ENCODE measurements at places on chromosomes 1 and 21. TPM values are rescaled to one million over a fixed set of nuclear protein-coding genes. Genes with fewer than 3 reads are reported as not detected.

The TTLL7 gene
- total RNA-seq: 6.8 TPM

The LEMD1 gene
- total RNA-seq: 4.0 TPM

The RCSD1 gene
- total RNA-seq: not detected

The ACTL8 gene
- total RNA-seq: not detected

The PRCC gene
- total RNA-seq: 103 TPM

The AQP10 gene
- not detected for total RNA-seq

The ECM1 gene
- total RNA-seq: 3.7 TPM

The IGFN1 gene
- total RNA-seq: 0.63 TPM

The DEPDC1 gene
- total RNA-seq: 21.6 TPM

The CAPN8 gene
- total RNA-seq: 5.9 TPM

The ANXA9 gene
- total RNA-seq: 0.18 TPM

The MROH9 gene
- not detected for total RNA-seq

The KCNAB2 gene
- total RNA-seq: 26.4 TPM

DNA sequence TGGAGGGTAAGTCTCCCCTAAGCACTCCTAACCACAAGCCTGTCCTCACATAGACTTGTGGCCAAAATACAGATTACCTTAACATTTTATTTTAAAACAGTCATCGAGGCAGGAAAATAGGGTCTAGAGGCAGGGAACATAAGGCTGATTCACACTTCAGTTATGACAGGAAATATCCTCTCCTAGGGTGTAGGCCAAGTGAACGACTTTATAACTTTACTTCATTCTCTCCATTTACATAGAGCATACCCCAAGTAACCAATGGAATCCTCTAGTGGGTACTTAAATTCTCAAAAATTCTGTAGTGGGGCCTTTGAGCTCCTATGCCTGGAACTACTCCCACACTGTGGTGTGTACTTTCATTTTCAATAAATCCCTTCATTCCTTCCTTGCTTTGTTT lies 113.0 kb downstream of the WDR3 start:
- DNase-seq: no peak

DNA sequence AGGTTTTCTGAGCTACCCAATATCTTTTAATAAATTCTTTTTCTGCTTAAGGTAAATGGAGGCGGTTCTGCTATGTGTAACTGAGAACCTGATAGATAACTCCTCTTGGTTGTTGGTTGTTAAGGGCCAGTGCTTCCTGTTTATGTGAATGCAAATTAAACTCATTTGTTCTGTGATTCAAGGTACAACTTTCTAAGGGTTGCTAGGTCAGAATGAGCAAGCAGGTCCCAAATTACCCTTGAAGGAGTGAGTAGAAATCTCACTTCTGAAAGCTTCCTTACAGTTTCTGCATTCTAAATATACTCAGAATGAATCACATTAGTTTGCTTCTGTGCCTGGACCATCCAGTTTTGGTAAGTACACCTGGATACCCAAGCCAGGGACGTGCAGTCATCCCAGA lies 15.5 kb upstream of the FAM78B start:
- DNase-seq: no peak

DNA sequence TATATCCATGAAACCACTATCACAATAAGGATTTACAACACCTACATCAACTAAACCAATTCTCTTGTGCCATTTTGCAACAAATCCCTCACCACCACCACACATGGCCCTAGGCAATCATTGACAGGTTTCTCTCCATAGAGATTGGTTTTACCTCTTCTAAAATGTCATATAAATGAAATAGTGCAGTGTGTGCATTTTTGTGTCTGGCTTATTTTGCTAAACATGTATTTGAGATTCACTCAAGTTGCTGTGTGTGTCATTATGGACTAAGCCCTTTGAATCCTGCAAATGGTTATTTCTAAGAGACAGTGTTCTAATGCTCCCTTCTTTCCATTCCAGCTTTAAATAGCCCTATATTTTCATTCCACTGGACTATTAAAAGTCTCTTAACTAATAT lies 179.7 kb upstream of the LRRC7 start:
- no peak for DNase-seq

GRCh38 chr1:57341721-57342120 lies 82.1 kb downstream of the DAB1 start:
- no peak for DNase-seq

DNA sequence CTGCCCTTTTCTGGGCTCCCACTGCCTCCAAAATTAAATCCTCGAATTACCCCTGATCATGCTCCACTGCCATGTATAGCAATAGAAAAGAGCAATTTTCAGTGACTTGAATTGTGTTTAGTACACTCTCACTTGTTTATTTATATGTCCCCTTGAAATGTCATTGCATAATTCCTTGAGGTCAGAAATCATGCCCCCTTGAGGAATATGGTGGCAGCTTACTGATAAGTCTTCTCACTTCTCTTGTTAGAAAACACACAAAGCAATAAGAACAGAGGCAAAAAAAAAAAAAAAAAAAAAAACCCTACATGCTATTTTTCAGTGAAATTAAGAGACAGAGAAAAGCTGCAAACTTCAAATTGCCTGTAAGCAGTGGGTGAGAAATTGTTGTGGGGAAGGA lies 37.5 kb downstream of the GPR88 start:
- DNase-seq: no peak

DNA sequence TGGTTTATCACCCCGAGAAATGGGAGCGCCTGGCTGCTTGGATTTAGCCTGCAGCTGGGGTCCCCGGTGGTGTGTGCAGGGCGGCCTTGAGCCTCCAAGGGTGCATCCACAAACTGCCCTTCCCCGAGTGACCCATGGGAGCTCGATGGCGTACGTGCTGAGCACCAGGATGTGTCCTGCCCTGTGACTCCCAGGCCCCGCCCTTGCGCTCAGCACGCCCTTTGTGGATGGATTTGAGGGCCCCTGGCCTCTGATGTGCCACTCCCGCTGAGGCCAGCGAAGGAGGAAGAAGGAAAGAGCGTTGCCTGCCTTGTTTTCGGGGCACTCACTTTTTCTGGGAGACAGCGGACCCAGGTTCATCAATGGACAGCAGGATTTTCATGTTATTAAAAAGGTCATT lies 1.7 kb upstream of the TFF3 start:
- DNase-seq: no peak

GRCh38 chr1:155650231-155650757 lies 38.3 kb downstream of the YY1AP1 start:
- no peak for DNase-seq

GRCh38 chr1:159342761-159343425 lies 40.8 kb downstream of the FCER1A start:
- DNase-seq: no peak

DNA sequence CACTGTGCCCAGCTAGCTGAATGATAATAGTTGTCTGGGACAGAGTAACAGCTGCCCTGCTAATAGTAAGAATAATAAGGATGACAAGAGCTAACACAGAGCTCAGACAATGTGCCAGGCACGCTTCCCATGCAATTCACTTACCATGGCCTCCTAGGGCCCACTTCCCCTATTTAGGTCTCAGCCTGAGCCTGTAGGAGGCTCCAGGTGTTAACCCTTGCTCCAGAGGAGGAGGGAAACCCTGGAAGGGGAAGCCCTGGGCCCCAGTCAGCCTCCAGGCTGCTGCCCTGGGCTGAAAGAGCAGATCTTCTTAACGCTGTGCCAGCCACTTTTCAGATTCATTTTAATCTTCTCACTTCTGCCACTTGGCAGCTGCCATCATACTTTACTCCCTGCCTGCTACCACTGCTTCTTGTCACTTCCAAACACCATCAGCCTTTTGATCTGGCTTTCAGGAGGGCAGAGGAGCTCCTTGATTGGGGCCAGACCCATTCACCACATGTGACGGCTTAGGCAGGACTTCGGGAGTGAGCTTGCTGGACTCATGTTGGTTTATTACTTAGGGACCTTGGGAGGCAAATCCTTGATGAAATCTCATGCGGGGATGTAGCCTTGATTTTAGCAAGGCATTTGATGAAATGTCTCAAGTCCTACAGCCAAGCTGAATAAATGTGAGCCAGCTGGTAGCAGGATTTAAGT lies 66.7 kb upstream of the PARP1 start:
- no peak for DNase-seq

DNA sequence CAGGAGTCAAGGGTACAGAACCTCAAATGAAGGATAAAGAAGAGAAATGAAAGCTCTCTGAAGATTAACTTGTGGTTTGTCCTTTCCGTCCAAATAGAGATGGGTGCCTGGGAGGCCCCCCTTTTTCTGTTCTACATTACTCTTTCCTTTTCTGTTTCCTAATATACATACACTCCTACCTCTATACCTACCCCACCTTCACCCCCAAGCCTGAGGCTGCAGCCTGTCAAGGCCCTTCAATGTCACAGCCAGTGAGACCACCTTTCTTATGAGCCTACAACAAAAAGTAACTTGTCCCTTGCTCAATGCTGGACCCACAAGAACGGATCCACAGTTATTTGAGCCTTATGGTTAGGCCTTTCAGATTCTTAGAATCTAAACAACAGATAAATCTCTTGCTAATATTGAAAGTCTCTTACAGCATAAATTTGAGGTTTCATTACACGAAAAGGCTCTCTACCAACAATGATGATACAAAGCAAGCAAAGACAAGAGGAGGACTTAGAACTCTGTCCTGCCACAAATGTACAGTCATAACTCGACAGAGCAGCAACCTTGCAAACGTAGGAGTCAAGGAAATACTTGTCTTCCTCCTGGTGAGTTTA lies 4.1 kb upstream of the TRAF3IP3 start:
- no peak for DNase-seq

- no peak for DNase-seq
These were observed 5.7 kb downstream of the TOR1AIP2 start for GRCh38 chr1:179871940-179872339.

- DNase-seq: no peak
These were observed 140.1 kb downstream of the C1orf94 start for GRCh38 chr1:34316773-34317172.

GRCh38 chr1:21069549-21069948 lies 107.1 kb downstream of the EIF4G3 start:
- no peak for DNase-seq

DNA sequence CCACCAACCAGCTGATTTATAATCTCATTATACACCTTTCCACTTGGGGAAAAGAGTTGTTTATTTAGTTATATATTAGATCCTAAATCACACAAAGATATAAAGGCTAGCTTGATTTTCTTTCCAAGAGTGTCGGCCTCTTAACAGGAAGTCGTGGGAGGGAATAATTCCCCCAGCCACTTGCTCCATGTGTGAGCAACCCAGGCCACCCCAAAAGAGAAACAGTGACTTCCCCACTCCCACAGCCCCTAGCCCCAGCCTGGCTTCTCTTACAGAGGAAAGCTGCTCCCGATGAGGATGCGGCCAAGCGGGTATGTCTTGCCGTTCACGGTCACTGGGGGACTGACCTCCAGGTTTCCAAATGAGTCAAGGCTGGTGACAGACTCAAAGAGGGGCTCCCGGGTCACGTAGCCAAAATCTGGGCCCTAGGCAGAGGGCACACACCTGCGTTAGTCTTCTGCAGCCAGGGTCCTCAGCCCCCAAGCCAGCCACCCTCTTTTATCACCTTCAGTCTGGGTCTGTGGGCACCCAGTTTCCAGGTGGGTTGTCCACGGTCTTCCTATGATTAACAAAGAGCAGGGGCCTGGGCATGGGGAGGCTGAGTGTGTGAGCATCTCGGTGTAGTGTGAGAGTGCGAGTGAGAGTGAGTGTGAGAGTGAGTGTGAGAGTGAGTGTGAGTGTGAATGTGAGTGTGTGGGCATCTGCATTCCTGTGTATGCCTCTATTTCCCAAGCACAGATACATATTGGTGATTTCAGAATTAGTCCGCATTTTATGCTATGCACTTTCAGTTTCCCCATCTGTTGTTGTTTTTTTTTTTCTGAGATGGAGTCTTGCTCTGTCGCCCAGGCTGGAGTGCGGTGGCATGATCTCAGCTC lies 25.4 kb upstream of the SDHB start:
- no peak for DNase-seq

GRCh38 chr1:231213831-231214573 lies 27.0 kb upstream of the GNPAT start:
- no peak for DNase-seq

DNA sequence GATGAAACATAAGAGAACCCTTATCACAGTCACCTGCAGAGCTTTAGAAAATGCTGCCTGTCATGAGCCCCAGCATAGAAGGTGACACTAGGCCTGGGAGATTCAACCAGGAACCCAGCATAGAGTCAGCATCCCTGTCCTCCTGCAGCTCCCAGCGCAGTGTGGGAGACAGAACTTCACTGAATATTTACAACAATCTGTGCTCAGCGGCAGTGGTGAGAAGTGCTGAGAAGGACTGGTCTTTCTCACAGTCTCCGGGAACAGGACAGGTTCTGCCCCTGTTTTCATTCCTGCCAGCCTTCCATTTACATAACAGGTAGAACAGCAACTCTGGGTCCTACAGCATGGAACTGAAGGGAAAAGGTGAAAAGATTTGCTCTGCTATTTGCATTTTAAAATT lies 83.5 kb upstream of the GADD45A start:
- no peak for DNase-seq

GRCh38 chr1:24714859-24715520 lies 30.3 kb upstream of the CLIC4 start:
- DNase-seq: no peak

GRCh38 chr1:52057876-52058415 lies 1.9 kb downstream of the BTF3L4 start:
- DNase-seq: no peak
